GM20000 (cell line): ENCODE measurements at places on chromosomes 12 and 14.

- no peak for DNase-seq
Measured at GRCh38 chr12:32686340-32686739, 7.2 kb downstream of the DNM1L start.

- no peak for DNase-seq
Measured at GRCh38 chr12:17661250-17661649, 428.7 kb downstream of the RERGL start.

- DNase-seq = no peak
Measured at GRCh38 chr12:104816845-104817503, 141.1 kb downstream of the SLC41A2 start.

DNA sequence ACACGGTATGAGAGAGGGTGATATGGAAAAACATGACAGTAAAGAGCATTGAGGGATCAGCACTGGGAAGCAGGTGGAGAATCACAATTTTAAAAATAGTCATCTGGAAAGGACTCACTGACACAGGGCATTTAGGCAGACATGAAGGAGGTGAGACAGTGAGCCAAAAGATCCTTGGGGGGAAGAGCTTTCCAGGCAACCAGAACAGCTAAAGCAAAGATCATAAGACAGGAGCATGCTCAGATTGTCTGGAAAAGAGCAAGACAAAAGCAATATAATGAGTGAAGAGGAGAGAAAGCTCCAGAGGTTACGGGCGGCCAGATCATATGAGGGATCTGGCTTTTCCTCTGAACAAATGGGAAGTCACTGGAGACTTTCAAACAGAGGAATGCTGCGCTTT, 63.9 kb downstream of the DENND5B start:
- DNase-seq = no peak

GRCh38 chr12:57469296-57470164, 9.9 kb downstream of the GLI1 start:
- DNase-seq = no peak

- DNase-seq = no peak
Measured at GRCh38 chr14:99644723-99645544, at the start of gene HHIPL1. TSS of gene HHIPL1 (plus strand) at chr14:99645129. CDS start at chr14:99645208, 79 bp downstream.

DNA sequence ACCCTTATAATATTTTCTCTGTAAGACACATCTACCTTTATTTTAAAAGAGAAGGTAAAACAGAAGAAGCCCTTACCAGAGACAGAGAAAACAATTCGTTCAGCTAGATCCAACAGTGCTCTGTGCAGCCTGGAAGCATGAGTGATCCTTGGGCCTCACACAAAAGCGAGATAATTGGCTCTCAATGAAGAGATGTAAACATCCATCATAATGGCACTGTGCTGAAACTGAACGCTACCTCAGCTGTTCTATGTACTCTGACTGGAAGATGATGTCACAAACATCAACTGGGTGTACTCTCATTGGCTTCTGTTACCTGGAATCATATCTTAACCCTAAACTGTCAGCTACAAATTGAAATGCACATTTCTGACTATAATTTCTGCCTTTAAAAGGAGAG, at the start of gene MGAT4C:
Gene MGAT4C (minus strand): TSS at position 229 of the 400 bp plus-strand sequence.
- no peak for DNase-seq
